Left lung (tissue), 14 donors: ENCODE measurements at places on chromosomes 12 and 14.

DNA sequence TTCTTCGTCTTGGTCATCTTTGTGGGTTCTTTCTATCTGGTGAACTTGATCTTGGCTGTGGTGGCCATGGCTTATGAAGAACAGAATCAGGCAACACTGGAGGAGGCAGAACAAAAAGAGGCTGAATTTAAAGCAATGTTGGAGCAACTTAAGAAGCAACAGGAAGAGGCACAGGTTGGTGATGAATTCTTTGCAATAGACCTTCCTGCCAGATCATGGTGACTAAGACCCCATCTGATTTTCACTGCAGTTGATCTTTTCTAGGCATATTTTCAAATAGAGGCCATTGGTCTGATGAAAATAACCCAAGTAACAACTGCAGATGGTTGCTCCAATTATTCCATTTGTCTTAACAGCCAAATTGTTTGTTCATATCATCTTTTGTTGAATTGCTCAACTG, 114.4 kb downstream of the SCN8A start:
- H3K4me1 ChIP-seq, result no peaks in the 10 kb centered on the region
- no peaks in the 10 kb centered on the region for H3K27me3 ChIP-seq
- H3K36me3 ChIP-seq, result no peaks in the 10 kb centered on the region
- no peak overlapping the region for H3K27ac ChIP-seq
- H3K4me3 ChIP-seq, result no peak overlapping the region
- DNase-seq, result no peak

- H3K4me3 ChIP-seq, result no peak overlapping the region
- H3K4me1 ChIP-seq, result no peaks in the 10 kb centered on the region
- no peaks in the 10 kb centered on the region for H3K27me3 ChIP-seq
- no peak for DNase-seq
- H3K27ac ChIP-seq, result no peak overlapping the region
- no peaks in the 10 kb centered on the region for H3K36me3 ChIP-seq
Measured at GRCh38 chr12:16553457-16553856, 52.5 kb downstream of the LMO3 start.

DNA sequence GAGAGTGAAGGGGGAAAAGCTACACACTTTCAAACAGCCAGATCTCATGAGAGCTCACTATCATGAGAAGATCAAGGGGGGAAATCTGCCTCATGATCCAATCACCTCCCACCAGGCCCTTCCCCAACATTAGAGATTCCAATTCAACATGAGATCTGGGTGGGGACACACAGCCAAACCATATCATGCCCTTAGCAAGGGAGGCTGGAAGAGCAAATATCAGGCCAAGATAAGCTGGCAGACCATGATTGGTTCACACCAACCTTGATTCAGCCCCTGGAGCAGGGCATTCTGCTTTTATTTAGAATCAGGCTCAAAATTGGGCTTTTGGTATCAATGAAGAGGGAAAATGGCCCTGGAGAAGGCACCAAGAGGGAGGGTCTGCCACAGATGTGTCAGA, 137.4 kb downstream of the PRKCH start:
- H3K4me3 ChIP-seq, result no peak overlapping the region
- DNase-seq, result no peak
- H3K36me3 ChIP-seq, result peaks cover 21% of the 10 kb centered on the region
- H3K27me3 ChIP-seq, result no peaks in the 10 kb centered on the region
- peaks cover 32% of the 10 kb centered on the region for H3K4me1 ChIP-seq

DNA sequence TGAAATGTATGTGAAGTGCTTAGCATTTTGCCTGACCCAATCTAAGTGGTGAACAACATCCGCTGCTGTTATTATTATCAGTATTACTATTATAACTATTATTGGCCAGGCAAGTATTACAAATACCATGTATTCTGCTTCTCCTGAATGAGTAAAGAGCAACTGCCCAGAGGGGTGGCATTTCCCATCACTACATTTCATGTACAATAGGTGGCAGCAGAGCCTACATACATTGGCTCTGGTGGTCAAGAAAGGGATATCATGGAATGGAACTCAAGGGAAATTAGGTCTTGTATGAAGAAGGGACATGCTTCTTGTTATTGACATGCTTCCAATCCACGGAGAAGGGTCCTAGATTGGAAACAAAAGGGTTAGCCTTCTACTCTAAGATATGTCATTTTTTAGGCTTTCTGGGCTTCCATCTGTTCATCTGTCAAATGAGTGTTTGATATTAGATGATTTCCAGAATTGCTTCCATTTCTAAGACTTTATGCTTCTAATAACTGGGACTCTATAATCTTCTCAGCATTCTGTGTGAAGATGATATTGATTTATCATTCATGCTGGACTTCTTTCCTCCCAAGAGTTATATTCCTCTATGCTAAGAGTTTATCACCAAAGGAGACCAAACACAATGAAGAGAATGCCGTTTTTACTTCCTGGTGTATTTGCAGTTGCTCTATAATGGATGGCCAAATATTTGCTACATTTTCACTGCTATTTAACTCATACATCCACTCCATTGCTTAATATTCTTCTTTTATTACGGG, 239.1 kb downstream of the SSPN start:
- no peaks in the 10 kb centered on the region for H3K4me1 ChIP-seq
- H3K4me3 ChIP-seq, result no peak overlapping the region
- H3K27ac ChIP-seq, result no peak overlapping the region
- DNase-seq, result no peak
- no peaks in the 10 kb centered on the region for H3K36me3 ChIP-seq

GRCh38 chr12:49832836-49833421, 4.7 kb upstream of the NCKAP5L start:
- no peak overlapping the region for H3K4me3 ChIP-seq
- no peak for DNase-seq
- H3K36me3 ChIP-seq, result no peaks in the 10 kb centered on the region
- H3K4me1 ChIP-seq, result peaks cover 10% of the 10 kb centered on the region
